Stimulated activated CD4-positive, alpha-beta T cell treated with anti-CD3 and anti-CD28 coated beads, Interleukin-4, amount 100 ng/mL, for 24 hours (primary cell): ENCODE measurements at places on chromosomes 1 and 21.

GRCh38 chr1:60145771-60146170 lies 72.2 kb upstream of the C1orf87 start:
- no peak for DNase-seq

DNA sequence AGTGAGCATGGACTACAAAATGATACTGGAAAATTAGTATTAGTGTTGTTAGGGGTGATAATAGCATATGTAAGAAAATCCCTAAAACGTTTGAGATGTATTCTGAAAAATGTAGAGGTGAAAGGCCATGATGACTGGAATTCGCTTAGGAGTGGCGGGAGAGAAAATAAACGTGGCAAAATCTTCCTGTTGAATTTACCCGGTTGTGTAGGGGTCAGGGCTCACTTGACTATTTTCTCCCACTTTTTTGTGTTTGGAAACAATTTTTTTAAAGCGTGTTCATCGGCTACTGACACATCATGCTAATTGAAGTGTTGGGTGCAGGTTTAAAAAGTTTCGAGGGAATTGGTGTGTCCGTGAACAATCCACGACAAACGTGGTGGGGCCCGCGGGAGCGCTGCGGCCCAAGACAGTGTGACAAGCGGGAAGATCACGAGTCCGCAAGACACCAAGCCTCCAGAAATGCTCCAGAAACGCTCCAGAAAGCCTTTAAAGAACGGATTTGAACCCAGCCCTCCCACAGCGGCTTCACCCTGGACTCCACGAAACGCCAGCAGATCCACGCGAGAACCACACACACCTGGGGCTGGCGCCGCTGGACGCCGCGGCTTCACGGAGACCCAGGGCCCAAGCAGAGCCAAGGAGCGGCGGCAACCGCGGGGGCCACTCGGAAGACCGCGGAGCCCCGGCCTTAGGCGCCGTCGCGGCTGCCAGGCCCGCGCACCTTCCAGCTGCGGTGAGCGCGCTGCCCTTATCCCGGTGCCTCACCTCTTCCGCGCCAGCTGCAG lies 573 bp downstream of the PSMG1 start:
- no peak for DNase-seq

- no peak for DNase-seq
Measured at GRCh38 chr1:115499253-115499652, 142.5 kb upstream of the VANGL1 start.

GRCh38 chr1:39085174-39085573 lies 59.0 kb downstream of the NDUFS5 start:
- no peak for DNase-seq

DNA sequence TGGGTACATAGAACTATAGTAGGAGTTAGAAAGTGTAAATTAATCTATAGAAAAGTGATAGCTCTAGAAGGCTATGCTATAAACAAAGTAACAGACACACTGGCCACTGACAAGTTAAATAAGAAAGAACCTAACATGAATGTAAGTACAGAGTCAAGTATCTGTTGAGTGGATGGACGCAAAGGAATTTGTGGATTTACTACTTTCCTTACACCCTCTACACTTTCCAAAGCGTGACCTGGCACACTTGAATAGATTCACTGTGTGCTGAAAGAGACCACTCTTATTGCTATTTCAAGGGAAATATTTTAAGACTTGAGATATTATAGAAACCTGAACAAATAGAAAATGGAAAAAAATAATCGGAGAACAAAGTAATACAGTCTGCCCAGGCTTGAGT lies 142.8 kb upstream of the SAMSN1 start:
- no peak for DNase-seq

GRCh38 chr1:206739411-206740076 lies 31.0 kb upstream of the IL19 start:
- DNase-seq, result peak; percentile 29

DNA sequence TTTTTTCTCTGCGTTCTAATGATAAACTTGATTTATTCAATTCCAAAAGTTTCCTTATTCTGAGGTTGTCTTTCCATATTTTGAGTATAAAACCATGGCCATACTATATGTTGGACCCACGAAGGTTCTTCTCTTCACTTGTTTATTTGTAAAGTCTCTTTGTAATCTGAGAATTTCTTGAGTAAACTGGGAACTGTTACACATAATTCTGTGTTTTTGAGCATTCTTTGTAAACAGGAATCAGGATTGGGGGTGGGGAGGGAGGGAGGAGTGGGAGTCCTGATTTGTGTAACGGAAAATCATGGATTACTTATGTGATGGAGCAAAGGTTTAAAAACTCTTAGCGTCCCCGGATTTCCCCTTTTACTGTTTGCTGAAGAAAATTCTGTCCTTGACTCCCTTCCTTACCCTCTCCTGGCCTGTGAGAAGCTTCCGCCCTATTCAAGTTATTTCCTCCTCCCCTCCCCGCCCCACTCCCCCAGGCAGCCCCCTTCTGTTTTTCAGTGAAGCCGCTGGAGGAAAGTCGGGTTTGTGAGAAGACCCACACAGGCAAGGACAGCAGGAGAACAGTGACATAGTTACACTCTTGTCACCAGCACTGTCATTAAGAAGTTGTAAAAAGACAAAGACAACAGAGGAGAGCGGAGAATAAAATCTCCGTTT lies 6.4 kb upstream of the NBPF11 start:
- no peak for DNase-seq

DNA sequence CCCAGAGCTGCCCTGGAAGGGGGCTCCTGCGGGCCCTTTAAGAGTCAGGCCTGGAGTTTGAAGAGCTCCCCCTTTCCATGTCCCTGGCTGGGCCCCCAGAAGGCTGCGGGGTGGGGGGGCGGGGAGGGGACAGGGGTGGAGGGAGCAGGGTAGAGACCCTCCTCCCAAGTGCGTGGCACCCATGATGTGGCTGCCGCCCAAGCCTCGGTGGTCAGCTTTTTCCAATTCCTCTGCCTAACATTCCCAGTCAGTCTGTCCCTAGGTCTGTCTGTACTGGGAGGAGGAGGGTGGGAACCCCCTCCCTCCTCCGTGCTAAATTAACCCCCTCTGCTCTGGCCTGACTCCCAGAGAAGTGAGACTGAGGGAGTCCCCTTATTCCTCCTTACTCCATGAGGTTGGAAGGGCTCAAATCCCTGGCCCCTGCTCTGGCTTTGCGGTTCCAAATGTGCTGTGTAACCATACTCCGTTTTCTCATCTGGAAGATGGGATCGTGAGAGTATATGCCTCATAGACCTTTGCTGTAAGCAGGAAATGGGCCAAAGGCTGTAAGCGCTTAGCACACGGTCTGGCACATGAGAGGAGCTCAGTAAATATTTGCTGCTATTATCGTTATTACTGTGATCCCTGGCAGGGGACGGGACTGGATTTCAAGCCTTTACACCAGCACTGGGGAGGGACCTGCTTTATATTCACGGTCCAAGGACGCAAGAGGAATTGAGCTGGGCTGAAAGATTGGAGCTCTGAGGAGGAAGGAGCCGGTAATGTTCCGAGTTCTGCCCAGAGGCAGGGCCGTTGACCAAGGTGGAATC lies 658 bp upstream of the COL16A1 start:
- no peak for DNase-seq

- peak; percentile 77 for DNase-seq
Measured at GRCh38 chr21:38219049-38219628, 37.7 kb upstream of the KCNJ15 start.

- DNase-seq, result no peak
Measured at GRCh38 chr1:196317535-196318522, 290.4 kb downstream of the KCNT2 start.

DNA sequence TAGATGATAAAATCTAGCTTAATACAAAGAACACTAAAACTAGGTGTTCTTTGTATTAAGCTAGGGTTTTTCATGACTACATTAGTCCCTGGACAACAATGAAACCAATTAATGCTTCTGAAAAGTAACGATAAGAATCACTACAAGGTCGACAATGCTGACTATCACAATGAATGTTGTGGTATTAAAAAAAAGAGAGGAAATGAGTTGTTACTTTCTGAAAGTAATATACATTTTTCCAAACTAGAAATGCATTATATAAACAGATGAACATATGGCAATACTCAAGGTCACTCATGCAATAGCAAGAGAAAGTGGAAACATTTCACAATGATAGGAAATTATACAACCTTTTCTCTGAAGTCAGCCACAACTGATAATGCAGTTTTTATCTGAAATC lies 19.0 kb downstream of the DPH5 start:
- DNase-seq, result no peak

GRCh38 chr1:76209238-76209637 lies 134.7 kb downstream of the ST6GALNAC3 start:
- DNase-seq, result no peak
